Lower lobe of right lung (tissue), 2 donors: ENCODE measurements at places on chromosomes 7 and 10. TPM values are rescaled to one million over a fixed set of nuclear protein-coding genes. Genes with fewer than 3 reads are reported as not detected.

The TMEM229A gene
- not detected for total RNA-seq

The CPN1 gene
- not detected for total RNA-seq

The NEBL gene
- 96.4 TPM for total RNA-seq

The GTF2IRD1 gene
- total RNA-seq, result 16.3 TPM

The NEUROG3 gene
- total RNA-seq, result not detected

The FAM131B gene
- total RNA-seq, result 0.53 TPM

The STEAP1B gene
- total RNA-seq, result 1.5 TPM

- no peak overlapping the region for H3K27ac ChIP-seq
- no peaks in the 10 kb centered on the region for H3K4me1 ChIP-seq
- no peaks in the 10 kb centered on the region for H3K36me3 ChIP-seq
- H3K27me3 ChIP-seq, result no peaks in the 10 kb centered on the region
- no peak overlapping the region for H3K4me3 ChIP-seq
- no peak for DNase-seq
Observed at GRCh38 chr7:109639561-109639960, 1069.9 kb downstream of the DNAJB9 start.

DNA sequence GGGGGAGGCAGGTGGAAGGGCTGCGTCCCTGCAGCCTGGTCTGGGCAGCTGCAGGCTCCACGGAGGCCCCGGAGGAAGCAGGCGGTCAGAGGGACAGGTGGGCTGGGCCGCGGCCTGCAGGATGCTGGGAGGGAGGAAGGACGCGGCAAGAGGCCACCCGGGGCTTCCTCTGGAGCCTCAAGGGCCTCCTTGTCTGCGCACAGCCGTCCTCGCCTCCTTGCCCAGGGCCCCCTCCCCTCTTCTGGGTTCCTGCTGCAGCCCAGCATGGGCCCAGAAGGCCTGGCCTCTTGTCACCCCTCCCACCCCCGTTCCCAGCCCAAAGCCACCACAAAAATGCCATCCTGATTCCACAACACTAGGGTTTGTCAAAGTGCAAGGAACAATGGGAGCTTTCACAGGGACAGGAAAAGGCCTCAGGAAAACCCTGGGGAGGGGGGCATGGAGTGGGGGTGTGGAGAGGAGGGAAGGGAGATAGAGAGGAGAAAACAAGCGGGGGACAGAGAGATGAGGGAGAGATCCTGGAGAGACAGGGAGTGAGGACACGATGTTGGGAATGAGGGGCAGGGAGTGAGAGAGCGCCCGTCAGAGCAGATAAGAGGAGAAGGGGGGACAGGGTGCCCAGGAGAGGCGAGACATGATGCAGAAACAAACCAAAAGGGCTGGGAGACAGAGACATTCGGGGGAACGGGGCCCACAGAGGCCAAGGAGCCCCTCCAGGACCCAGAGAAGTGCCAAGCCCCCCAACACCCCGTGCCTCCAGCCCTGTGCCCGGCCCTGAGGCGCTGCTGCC, 41.8 kb downstream of the ZCCHC24 start:
- peaks cover 100% of the 10 kb centered on the region for H3K4me1 ChIP-seq
- H3K4me3 ChIP-seq, result peak overlapping the region; percentile 7
- DNase-seq, result peak; percentile 57
- H3K27me3 ChIP-seq, result no peaks in the 10 kb centered on the region

GRCh38 chr7:30422922-30423321, 55.7 kb downstream of the NOD1 start:
- H3K27me3 ChIP-seq, result no peaks in the 10 kb centered on the region
- H3K4me1 ChIP-seq, result peaks cover 3% of the 10 kb centered on the region
- H3K36me3 ChIP-seq, result peaks cover 38% of the 10 kb centered on the region
- DNase-seq, result no peak

DNA sequence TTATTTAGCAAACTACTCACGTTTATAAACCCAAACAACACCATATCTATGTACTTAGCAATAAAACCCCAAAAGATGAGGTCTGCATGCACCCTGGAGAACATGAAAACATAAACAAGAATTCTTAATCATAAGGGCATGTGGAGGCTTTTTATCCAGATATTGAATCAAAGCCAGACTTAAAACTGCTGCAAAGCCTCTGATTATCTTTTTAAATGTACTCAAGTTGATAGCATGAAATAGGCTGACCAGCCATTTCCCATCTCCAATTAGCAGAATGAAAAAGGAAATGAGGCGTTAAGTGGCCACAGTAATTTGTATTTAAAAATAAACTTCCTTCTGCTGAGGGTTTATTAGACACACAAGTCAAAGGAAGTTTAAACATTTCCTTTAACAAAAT, 48.3 kb downstream of the ITIH5 start:
- H3K36me3 ChIP-seq, result no peaks in the 10 kb centered on the region
- DNase-seq, result no peak
- no peak overlapping the region for H3K4me3 ChIP-seq
- H3K27me3 ChIP-seq, result no peaks in the 10 kb centered on the region

GRCh38 chr10:125827133-125827532, 3.8 kb downstream of the BCCIP start:
- H3K4me3 ChIP-seq, result no peak overlapping the region
- H3K27ac ChIP-seq, result no peak overlapping the region
- peaks cover 26% of the 10 kb centered on the region for H3K4me1 ChIP-seq

GRCh38 chr10:24816868-24817396, 93.2 kb upstream of the ARHGAP21 start:
- DNase-seq, result no peak
- H3K27me3 ChIP-seq, result no peaks in the 10 kb centered on the region
- no peak overlapping the region for H3K4me3 ChIP-seq
- no peaks in the 10 kb centered on the region for H3K4me1 ChIP-seq
- H3K36me3 ChIP-seq, result no peaks in the 10 kb centered on the region
- H3K27ac ChIP-seq, result no peak overlapping the region

DNA sequence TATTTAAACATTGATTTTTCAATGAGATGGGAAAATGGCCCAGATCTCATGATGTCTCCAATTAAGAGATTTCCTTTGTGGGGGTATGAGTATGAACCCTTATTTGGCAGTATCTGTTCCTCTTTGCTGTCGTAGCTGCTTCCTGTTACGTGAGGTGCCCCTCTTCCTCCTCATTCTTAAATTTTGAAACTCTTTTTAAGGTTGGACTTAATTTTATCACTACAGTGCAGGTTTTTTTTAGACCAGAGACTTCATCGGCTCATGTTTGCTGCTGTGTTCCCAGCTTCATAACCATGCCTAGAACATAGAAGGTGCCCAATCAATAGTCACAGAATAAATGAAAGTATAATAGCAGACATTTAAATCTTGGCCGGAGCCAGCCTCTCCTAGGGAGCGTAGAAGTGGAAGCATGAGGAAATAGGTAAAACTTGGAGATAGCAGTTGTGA, 2.4 kb downstream of the MIOS start:
- peaks cover 36% of the 10 kb centered on the region for H3K4me1 ChIP-seq
- H3K4me3 ChIP-seq, result peak overlapping the region; percentile 15
- no peaks in the 10 kb centered on the region for H3K27me3 ChIP-seq
- DNase-seq, result no peak
- no peaks in the 10 kb centered on the region for H3K36me3 ChIP-seq

DNA sequence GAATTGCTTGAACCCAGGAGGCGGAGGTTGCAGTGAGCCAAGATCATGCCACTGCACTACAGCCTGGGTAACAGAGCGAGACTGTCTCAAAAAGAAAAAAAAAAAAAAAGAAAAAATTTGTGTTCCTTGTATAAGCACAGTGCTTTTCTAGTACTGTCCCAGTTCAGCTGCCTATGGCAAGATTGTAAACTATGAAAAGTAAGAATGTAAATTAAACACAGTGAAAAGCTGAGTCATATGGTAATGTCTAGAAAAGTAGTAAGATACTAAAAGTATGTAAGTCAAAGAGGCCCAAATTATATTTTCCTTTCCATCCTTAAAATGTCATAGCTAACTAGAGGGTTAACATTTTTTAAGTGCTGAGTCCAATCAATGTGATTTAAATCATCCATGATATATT, 42.8 kb downstream of the RBM20 start:
- H3K27me3 ChIP-seq, result peaks cover 9% of the 10 kb centered on the region
- H3K4me1 ChIP-seq, result no peaks in the 10 kb centered on the region
- no peaks in the 10 kb centered on the region for H3K36me3 ChIP-seq
- H3K27ac ChIP-seq, result no peak overlapping the region
